ENCODE measurements at places on chromosomes 6 and 20.

DNA sequence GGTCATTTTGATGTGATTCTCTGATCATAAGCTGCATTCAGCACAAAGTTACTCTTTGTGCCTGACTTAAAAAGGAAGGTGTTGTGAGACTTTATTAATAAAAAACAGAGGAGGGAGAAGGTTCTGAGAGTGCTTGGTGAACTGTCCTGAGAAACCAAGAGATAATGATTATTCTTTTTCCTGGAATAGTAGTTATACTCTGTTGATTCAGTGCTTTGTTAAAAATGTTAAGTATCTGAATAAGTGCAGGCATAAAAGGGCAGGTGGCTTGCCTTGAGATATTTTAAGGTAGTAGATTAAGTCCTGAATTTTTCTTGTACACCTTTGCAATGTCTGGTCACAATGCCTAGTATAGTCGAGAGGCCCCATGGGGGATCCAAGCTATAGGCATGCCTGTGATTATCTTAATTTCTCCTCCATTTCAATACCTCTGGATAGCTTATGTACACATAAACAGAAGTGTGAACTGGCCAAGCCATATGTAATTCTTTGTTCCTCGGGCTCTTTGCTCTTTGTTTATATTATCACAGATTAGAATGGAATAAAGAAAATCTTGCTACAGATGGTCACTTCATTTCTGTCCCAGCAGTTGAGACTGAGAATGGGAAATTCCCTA, 50.0 kb downstream of the SOBP start:
- no peak for DNase-seq

GRCh38 chr6:45704056-45704800, 311.4 kb downstream of the CLIC5 start:
- DNase-seq = no peak

DNA sequence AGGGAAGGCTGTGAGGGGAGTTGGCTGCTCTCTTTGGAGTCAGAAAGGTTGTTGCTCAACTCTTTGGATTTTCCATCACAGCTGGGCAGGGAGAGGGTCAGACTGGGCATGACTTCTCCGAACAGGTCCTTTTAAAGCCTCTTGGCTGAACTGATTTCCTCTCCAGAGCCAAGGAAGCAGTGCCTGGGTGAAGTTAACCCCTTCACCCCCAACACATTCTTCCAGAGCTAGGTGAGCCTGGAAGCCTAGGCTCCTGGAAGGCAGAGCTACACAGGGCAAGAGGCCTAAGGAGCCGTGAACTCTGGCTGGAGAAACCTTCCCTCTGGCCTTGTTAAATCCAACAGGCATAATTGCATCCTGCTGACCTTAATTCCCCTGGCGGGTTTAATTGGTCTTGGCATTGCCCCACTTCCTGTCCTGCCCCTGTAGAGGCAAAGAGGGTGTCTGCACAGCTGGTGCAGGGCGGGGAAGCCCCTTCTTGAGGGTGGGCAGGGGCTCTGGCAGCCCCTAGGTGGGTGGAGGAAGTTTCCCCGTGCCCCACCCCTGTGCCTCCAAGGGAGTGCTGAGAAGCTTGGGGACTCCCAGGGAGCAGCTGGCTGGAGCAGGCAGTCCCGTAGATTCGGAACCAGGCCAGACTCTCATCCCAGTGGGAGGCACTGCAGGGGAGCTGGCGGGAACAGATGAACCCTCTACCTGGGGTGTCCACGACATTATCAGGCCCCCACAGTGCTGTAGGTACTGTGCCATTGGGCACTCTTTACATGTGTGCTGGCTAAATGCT, 3.6 kb upstream of the MYLK2 start:
- DNase-seq = no peak

DNA sequence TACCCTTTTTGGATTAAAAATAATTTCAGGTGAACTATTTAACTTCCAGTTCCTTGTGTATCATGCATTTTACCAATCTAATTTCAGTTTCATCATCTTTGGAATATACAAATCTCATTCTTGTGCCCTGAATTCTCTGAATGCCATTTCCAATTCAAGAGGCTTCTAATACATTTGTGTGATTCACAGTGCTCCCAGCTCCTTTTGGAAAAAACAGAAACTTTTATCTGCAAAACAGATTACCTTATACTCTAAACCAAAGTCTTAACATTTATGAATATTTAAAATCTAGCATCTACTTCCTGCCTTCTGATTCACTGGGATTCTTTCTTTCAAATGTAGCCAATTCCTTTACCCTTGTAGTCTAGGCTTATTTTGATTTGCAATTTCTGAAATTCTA, 11.1 kb upstream of the PEX7 start:
- DNase-seq = no peak

DNA sequence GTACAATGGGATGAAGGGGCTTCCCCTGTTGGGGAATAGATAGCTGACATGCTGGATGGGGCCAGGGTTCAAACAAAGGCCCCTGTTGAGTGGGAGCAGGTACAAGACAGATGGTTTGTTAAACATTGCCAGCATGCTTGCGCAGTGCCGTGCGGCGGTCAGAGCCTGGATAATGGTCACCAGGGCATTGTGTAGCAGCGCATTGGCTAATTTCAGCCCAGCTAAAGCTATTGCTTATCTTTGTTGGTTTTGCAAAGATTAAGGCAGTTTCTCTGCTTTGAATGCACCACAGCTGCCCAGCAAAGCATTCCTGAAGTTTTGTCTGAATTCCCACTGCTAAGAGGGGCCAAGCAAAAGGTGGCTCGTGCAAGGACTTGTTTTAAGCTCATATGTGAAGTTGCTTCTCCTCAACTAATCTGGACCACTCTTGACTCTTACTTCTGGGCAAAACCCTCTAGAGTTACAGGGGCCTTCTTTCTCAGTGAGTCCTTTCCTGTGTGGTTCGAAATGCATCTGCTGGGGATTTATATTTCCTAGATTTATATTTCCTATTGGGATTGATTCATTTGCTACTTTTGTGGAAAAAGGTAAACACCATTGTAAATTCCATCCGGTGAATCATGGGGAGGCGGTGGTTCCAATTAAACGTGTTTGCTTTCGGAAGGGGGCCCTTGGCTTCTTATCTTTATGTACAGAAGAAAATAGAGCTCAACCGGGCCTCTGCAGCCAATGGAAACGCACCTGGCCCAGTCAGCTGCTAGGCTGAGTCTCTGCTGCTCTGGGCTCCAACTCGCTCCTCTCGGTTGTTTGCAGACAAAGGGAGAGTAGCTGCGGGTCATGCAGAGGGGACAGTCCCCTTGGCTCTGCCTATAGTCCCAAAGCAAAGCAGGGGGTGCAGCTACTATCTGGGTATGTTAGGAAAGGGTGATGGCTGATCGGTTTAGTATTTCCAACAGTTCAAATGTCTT, 72.1 kb downstream of the FOXA2 start:
- no peak for DNase-seq

DNA sequence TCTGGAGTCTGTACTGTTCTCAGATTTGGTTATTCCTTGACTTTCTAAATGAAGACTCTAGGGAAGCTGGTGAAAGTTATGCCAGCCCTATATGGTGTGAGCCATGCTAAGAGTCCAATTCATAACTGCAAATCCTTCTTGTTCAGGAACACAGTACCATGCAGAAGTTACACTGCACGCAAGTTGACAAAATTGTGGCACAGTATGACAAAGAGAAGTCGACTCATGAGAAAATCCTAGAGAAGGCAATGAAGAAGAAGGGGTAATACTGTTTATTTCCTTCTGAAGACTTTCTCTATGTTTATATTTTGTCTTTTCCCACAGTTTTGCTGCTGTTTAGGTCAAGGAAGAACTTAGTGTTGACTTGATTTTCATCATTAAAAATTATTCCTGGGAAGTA, 61.2 kb upstream of the LAMP5 start:
- no peak for DNase-seq

- DNase-seq = no peak
Observed at GRCh38 chr6:10518557-10519407, 2.4 kb upstream of the GCNT2 start.

DNA sequence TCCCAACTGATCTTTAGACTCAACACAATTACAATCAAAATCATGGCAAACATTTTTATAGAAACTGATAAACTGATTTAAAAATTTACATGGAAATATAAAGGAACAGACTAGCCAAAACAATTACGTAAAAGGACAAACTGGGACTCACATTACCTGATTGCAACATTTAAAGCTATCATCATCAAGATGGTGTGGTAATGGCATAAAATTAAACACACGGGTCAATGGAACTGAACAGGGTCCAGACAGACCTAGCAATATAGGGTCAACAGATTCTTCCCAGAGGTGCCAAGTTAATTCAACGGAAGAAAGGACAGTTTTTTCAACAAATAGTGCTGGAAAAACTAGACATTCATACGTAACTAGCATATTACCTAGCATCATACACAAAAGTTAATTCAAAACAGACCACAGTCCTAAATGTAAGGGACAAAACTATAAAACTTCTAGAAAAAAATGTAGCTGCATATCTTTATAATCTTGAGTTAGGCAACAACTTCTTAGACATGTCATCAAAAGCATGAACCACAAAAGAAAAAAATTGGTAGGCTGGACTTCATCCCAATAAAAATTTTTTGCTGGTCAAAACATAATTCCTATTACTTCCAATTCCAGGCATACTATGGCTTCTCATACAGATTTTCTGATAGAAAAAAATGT, 147.4 kb upstream of the BEND6 start:
- DNase-seq = no peak

DNA sequence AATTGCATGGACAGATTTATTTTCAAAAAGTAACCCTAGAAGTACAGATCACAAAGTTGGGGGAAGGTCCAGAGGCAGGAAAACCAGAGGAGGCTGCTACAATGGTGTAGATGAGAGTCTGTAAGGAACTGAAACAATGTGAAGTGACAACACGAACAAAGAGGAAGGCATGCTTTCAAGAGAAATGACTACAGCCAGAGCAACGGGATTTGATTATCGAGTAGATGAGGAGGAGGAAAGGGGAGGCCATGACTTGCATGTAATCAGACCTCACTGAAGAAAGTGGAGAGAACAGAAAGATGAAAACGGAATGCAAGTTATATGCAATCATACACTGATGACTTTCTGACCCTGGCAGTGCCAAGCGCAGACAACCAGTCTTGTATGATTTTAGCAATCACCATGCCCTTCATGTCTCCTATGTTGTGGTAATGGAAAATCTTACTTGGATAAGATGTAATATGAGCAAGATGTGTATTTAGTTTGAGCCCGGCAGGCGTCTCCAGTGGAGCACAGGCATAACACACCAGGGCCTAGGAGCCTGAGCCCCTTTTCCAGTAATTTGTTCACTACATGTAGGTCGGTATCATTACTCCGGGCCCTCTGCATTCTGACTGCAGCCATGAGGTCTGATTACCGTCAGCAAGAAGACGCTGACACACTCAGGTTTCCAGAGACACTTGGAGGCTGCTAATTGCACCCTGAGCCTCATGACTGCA, 34.0 kb upstream of the FAM83C start:
- no peak for DNase-seq

DNA sequence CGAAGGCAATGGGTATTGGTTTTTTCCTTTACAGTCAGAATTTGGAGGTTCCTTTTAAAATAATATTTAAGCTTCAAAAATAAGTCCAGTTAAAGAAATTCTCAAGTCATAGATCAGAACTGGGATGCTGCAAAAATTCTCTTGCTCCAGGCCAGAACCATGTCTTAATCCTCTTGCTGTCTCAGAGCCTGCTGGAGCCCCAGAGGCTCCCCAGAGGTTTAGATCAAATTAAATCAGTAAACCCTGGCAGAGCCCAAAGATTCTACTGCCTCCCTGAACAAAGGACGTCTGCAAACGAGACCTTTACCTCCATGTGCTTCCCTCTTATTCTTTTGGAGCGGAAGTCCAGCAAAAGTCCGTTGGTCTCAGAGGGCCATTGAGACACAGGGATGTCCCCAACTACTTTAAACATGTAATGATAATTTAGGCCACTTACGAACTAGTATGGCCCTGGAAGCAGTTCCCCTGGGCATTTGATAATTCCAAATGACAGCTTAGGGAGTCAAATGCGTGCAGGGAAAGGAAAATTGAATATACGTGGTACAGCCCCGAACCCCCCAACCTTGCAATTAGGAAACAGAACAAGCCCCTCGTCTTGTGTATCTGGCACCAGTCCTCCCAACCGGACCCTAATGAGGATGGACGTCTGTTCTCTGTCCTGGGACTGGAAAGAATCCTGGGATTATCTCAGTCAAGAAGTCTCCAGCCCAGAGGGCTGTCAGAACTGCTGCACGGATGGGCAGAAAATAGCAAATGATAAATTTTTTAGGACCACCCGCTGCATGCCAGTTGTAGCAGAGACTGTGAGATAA, 31.5 kb downstream of the SULF2 start:
- DNase-seq = no peak

- no peak for DNase-seq
Observed at GRCh38 chr6:31125586-31126363, 5.5 kb upstream of the CDSN start.

- DNase-seq = no peak
Observed at GRCh38 chr6:108598305-108598863, 37.7 kb downstream of the FOXO3 start.

DNA sequence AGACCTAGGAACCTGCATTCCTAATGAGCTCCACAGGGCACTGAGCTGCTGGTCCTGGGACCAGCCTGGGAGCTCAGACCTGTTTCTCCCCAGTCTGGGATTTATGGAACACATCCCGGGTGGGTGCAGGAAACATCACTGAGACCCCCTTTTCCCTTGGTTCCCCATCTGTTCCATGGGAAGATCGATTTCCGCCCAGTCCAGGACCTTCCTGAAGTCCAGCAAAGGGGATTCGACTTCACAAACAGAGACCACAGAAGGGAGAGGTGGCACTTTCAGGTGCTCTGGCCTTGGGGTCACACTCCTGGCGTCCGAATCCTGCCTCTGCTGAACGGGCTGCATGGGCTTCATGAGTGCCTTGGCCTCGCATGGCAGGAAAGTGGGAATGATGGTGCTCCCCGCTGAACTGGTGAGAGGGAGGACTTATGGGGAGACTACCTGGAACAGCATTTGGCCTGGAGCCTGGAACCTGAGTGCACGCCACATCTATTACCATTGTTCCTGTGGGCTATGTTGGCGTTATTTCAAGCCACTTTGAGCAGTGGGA, 296.3 kb downstream of the TAF4 start:
- DNase-seq = no peak

DNA sequence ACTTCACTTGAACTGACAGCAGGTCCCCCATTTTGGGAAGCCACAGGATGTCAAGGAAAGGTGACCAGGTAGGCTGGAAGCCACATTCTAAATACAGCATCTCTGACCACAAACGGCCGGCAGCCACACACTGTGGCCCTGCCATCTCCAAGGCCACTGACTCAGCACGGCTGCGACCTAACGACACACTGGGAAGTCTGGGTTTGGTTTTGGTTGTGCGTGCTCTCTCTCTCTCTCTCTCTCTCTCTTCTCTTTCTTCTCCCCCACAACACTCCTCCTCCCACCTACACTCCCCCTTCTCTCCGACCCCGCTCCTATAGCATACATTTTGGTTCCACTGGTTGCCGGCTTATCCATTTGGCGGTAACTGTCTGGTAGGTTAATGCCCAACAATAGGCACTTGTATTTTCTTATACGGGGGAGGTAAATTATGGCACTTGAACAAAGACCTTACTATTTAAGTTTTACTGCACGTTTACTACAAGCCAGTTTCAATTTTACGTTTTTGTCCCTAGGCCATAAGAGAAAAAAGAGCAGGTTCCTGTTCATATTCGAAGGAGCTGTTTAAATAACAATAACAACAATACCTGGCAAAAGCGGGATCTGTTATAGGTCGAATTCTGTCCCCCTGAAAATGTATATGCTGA, 103.6 kb downstream of the GMDS start:
- DNase-seq = no peak

- no peak for DNase-seq
Observed at GRCh38 chr20:52837378-52837777, 134.8 kb upstream of the TSHZ2 start.

Measured in T-helper 9 cell (primary cell).